ENCODE measurements at places on chromosomes 11 and 22.

GRCh38 chr11:315051-315481, 1.2 kb downstream of the IFITM1 start:
- DNase-seq = no peak

DNA sequence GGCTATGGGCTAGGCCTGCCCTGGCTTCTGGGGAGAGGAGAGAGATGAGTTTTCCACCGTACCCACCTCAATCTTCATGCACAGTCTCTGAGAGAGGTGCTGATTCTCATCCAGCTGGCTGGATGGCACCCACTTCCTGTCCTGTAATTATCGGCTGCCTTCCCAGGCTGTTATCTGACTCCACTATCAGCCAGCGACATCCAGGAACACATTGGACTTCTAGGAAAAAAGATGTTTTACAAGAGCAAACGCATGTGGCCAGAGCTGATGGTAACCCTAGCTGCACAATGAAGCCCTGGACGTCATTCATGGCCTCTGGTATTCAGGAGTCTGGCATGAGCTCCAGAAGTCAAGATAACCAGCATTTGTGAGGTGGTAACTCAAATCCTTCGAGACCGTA, 137.4 kb downstream of the EHF start:
- DNase-seq = no peak

- DNase-seq = no peak
These were observed 41.8 kb downstream of the TXN2 start for GRCh38 chr22:36439481-36440271.

- DNase-seq = no peak
These were observed 68.6 kb downstream of the CDKN1C start for GRCh38 chr11:2816941-2817421.

DNA sequence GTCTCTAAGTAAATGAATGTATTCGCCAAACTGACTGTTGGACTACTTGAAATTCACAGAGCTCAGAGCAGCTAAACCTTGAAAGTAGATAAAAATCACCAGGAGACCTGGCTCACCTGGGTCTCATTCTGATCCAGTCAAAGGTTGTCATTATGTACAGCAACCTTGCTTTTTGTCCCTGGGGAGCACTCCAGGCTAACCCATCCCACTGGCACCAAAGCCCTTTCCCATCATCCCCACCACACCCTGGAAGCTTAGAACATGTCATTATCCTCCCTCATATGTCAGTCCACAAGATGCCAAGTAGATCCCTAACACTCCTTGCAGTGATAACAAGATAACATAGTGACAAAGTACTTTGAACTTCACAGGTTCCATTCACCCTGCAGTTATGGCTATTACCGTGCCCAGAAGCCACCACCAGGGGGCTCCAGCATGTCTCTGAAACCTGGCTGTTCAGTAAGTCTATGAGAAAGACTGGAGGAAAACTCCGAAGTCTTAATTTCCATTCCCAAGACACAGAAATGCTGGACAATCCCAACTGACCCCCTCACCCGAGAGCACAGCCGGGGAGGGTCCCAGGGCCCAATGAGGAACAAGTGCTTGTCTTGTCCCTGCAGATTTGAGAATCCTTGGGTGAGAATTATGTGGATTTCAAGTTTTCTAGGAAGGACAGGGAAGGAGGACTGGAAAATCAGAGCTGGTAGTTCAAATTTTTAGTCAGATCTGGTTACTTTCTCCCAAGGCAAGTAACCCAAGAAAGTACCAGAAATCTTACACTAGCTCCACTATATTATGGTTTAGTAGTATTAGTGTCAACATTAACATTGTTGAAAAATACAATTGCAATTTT, 43.0 kb upstream of the USP47 start:
- DNase-seq = peak; percentile 67

- no peak for DNase-seq
These were observed 30.9 kb downstream of the CHEK2 start for GRCh38 chr22:28710576-28711191.

- DNase-seq = no peak
These were observed 139.8 kb upstream of the SNX19 start for GRCh38 chr11:131056036-131056435.

DNA sequence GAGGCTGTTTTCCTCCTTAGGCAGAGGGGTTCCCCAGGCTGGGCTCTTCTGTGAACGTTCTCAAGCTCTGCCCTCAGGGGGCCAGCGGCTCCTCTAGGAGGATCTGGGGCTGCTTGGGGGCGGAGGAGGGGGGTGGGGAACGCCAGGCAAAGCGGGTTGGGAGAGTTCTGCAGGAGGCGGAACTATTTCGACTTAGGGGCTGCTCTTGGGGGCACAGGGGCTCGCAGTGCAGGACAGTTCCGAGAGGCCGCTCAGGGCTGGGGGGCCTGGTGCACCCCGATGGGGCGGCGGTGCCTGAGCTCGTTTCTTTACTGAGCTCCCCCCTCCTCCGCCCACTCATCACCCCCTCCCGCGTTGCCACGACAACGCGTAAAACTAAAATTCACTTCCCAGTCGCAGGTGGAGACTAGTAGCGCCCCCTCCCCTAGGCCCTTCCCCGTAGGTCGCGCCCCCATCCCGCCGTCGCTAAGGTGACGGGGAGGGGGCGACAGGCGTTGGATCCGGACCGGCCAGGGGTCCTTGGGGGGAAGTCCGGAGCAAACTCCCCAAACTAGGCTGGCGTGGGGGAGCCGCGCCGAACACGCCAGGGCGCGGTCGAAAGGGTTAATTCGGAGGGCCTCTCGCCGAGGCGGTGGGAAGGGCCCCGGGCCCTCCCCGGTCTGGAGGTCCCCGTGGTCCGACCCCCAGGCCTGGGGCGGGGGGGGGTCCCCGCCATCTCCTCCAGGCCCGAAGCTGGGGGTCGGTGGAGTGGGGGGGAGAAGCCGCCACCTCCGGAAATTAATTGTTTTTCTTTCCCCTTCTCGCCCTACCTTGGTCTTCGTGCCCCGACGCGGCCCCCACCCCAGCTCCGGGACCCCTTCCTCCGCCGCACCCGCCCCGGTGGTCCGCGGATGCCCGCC, 857 bp downstream of the SHANK3 start:
- DNase-seq = no peak

DNA sequence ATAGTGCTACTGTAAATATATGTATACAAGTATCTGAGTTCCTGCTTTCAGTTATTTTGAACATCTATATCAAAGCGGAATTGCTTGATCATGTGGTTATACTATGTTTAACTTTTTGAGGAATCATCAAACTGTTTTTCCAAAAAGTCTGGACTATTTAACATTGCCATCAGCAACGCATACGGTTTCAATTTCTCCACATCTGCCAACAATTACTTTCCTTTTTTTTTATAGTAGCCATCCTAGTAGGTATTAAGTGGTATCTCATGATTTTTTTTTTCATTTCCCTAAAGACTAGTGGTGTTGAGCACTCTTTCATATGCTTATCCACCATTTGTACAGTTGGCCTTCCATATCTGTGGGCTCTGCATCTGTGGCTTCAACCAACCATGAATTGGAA, 1.3 kb upstream of the UBE4A start:
- no peak for DNase-seq
